ENCODE measurements at places on chromosomes 13 and 19.

DNA sequence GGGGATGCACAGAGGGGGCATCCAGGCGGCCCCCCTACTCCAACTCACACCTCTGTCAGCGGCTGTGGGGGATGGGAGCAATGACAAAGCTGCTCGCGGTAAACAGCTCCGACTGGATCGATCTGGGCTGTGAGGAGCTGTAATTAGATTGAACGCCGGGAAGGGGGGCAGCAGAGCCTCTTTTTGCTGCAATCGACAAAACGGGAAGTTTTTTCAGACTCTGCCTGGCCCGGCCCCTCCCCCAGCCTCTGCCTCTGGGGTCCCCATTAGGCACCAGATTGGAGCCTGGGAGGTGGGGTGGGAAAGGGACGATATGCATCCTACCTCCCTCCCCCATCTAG is 16.3 kb downstream of the ONECUT3 start:
- no peak for DNase-seq

GRCh38 chr19:19550485-19550929 is 12.4 kb downstream of the CILP2 start:
- peak; percentile 53 for DNase-seq

- no peak for DNase-seq
These were observed 6.5 kb downstream of the MEIOSIN start for GRCh38 chr19:45739498-45740439.

DNA sequence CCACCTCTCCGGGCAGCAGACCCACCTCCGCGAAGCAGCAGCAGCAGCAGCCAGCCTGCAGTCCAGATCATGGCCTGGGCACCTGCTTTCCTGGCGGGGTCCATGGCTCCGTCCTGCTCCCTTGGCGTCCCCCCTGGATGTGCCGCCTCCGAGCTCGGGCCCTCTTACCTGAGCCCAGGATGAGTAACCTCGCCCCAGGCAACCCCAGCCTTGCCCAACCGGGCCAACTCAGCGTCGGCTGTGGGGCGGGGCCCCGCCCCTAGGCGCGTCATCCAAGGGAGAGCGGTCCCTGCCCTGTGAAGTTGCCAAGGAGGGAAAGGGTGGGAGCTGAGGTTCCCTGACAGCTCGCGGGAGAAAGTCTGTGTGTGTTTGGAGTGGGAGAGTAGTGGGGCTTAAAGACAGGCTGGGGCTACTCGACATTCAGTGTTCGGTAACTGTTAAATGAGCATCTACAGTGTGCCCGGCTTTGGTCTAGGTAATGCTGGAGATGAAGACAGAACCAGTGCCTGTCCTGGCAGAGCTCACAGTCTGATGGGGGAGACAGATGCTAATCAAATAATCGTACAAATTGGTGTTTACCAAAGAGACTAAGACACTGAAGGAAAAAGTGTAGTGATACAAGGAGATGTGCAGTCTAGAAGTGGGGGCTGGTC is at the start of gene LYPD3:
LYPD3 (minus strand) TSS at position 141 of the 653 bp plus-strand sequence; CDS start at position 104, 37 bp downstream.
- DNase-seq, result no peak

DNA sequence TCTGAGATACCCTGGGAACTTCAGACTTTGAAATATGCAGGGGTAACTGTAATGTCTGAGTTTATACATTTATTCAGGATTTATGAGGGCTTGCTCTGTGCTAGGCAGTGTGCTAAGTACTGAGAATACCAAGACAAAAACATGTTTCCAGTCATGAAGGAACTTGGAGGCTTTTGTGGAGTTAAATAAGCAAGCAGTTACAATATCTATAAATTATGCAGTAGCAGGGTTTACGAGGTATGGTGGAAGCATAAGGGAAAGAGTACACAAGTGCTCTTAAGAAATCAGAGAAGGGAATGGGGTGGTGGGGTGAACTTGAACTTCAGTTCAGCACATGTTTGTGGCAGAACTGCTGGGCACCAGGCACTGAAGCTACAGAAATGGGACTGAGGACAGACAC is 28.0 kb downstream of the MAB21L1 start:
- no peak for DNase-seq

- no peak for DNase-seq
These were observed 1435.7 kb downstream of the UQCRFS1 start for GRCh38 chr19:27777242-27777641.

DNA sequence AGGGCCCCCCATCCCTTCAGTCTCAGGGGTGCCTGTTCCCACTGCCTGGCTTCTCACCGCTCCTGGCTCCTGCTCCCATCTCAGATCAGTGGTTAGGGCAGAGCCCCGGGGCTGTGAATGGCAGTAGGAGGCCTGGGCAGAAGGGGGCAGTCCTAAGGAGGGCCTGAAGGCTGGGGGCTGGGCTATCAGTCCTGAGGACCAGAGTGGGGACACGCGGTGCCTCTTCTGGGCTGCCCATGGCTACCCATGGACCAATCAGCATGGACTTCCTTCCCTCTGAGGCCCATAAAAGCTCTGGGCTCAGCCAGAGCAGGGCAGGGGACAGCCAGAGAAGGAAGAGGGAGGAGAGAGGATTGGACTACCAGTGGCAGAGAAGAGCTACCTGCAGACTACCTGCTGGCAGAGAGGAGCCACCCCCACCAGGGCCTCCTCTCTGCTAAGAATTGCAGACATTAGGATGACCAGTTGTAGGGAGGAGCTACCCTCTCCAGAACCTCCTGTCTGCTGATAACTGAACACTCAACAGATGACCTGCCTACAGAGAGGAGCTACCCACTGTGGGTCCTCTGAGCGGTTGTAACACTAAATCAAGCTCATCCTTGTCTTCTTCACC is 12.1 kb upstream of the UBE2S start:
- DNase-seq, result no peak

DNA sequence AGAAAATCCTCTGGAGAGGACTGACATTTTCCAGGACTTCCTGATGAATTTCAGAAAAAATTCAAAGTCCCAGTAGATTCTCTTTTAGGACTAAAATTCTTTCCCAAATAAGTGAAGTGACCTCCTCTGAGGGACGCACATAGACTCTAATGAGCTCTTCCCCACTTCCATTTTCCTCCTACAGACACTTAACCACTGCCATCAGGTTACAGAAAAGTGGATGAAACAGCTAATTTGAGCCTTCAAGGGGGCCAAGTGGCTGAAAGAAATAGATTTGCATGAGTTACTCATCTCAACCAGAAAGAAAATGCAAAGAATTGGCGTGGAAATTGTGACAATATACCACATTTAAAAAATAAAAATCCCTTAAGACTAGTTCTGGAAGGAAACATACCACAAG is 185.3 kb upstream of the EDNRB start:
- DNase-seq, result no peak

- DNase-seq, result no peak
These were observed 58.7 kb upstream of the F7 start for GRCh38 chr13:113046883-113047244.

Measured in choroid plexus epithelial cell (primary cell).